ENCODE measurements at places on chromosomes 4 and X.
A peak's percentile ranks its signal among the peaks of the same experiment; 100 is the strongest.

- no peak for DNase-seq
Observed at GRCh38 chr4:104163820-104164219, 330.9 kb downstream of the CXXC4 start.

DNA sequence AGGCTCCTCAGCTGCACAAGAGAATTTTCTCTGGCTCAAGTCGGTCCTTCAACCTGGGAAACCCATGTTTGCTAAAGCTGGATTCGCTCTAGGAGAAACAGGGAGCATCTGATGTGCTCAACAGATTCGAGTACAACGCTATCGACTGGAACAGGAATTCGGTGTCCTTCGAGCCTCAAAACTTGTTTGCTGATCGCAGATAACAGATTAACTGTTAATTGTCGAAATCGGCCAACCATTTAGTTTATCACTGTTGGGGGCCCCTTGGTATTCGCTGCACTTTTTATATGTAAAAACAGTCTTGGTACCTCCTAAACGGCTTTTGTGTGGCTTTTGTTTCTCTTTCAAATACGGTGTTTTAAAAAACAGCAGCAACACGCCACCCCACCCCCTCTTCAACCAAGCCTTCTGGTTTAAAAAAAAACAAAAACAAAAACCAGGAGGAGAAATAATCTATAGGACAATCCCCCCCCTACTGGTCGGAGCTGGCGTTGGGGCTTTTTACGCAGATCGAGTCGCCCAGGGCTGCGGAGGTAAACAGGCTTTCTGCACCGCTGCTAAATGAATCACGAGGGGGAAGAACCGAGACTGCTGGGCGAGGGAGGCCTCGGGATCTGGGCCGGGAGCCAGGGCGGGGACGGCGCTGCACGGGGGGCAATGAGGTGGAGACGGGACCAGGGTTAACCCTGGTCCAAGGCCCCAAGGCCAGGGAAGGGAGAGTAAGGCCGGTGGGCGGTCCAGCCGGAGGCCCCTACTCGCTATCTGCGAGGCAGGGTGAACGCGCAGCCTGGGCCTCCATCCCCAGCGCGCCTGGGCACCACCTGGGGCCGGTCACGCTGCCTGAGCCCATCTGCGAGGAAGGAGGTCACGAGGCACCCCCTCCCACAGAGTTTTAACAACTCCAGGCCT is 71.7 kb upstream of the BCOR start:
- no peak for DNase-seq

DNA sequence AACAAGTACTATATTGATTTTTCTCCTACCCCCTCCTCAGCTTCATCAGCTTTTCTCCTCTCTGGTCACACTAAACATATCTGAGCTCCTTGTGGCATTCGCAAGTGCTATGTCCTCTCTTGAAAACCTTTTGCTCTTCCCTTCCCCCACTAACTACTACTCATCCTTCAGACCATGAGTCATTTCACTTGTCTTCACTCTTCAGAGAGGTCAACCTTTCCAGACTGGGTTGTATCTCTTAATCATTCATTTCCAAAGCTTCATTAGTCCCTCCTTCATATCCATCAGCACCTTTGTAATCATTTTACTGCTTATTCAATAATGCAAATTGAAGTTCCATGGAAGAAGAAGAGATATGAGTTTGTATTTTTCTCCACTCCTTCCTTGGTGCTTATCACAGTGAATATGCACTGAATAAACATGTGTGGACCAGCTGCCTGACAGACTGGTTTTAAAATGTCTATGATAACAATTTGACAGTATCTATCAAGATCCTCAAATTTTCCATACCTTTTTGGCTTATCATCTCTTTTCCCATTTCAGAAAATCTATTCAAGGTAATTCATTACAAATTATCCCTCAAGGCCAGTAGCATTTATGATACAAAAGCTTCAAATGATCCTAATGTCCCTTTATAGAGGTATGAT is 28.4 kb downstream of the DDX60L start:
- DNase-seq = peak; percentile 60

GRCh38 chr4:167715176-167715575 is 377.2 kb upstream of the ANXA10 start:
- no peak for DNase-seq

- DNase-seq = no peak
Observed at GRCh38 chr4:100285121-100285520, 94.9 kb upstream of the DDIT4L start.

GRCh38 chr4:184369871-184370270 is 104.5 kb downstream of the IRF2 start:
- DNase-seq = no peak

GRCh38 chr4:170743633-170744032 is 653.9 kb upstream of the AADAT start:
- no peak for DNase-seq

DNA sequence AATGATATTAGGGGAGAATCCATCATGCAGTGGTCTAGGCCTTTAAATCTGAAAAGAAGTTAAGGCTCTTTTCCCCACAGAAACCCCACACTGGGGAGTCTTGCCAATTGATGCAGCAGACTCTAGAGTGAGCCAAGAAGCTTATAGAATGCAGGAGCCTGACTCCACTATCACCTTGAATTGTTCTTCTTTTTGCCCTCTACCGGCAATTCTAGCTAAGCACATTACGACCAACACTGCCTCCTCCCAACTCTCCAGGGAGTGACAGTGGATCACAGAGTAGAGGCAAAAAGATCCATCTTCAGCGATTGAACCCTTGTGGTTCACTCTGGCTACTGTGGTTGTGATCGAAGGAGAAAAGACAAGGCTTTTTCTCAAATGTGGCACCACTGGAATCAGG is 331.5 kb downstream of the NKX6-1 start:
- DNase-seq = no peak

- DNase-seq = no peak
Observed at GRCh38 chrX:21955403-21956189, 15.1 kb downstream of the SMS start.

GRCh38 chr4:21830272-21830671 is 118.3 kb downstream of the KCNIP4 start:
- no peak for DNase-seq

DNA sequence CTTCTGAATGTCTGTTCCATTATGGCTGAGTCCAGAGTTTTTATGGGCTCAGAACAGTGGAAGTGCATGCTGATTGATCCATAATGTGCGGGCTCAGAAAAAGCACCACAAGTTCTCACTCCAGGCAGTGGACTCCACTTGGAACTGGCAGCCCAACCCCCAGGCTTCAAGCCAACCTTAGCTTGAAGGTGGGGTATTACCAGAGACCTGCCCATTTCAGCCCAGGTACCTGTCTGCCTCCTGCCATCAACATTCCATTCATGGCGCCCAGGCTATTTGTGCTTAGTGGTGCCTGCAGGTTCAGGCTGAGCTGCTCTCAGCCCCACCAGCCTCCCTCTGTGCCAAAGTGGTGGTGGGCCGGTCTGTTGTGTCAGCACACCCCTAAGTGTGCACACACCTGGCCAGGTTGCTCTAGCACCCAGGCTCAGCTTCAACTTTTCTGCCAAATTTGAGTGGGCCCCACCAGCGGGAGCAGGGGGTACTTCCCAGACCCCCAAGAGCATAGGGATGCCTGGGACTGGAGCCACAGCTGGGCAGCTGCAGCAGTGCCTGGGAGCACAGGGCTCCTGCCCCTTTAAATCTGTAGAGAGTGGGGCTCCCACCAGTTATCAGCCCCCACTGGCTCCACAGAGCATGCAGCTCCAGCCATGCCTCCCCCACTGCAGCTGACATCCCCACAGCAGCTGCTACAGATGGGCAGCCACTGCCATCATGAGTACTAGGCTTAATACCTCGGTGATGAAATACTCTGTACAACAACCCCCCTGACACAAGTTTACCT is 1025.3 kb downstream of the PCDH19 start:
- DNase-seq = no peak

- no peak for DNase-seq
Observed at GRCh38 chr4:20480165-20480947, 219.9 kb upstream of the PACRGL start.

GRCh38 chr4:108334031-108334430 is 165.3 kb upstream of the LEF1 start:
- no peak for DNase-seq

DNA sequence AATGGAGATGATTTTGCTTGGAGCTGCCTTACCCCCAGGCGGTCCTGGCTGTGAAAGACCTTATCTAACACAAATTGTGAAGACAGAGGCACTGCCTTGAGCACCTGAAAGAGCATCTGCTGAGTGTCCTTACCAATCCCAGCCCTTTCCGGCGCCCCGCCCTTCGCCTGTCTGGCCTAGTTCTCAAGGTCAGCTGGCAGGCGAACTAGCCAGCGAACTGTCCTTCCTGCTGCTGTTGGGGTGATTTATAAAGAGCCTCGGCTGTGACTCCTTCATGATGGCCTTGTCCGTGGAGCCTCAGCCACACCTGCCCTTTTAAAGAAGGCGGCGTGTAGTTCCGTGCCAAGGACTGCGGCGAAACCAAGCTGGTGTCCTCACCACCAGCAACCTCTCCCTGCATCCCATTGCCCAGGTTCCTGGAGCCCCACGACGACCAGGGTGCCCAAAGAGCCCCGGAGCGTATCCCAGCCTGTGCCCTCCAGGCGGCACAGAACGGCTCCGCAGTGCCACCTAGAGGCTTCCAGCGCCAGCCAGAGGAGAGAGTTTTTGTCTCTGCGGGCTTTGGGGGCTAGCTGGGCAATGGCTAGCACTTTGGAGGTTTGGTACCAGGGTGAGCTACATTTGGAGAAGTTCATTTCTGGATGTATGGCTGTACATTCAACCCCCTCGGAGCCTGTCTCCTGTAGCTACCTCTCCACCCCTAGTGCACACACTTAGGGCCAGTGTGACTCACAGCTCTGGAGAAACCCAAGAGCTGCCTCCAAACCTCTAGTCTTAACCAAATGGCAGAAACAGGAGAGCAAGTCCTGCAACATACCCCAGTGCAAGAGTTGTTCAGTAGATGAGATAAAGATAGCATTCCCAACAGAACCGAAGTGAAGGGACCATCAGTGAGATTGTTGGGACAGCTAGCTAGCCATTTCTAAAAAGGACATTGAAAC is 36.8 kb upstream of the VMA21 start:
- no peak for DNase-seq
